ENCODE measurements at places on chromosomes 6 and 20.
A peak's percentile ranks its signal among the peaks of the same experiment; 100 is the strongest.

GRCh38 chr6:3929281-3929798 lies 80.2 kb downstream of the FAM50B start:
- DNase-seq, result no peak

GRCh38 chr20:4025679-4026078 lies 10.3 kb upstream of the RNF24 start:
- no peak for DNase-seq

- DNase-seq, result no peak
These were observed 497.1 kb upstream of the ARID1B start for GRCh38 chr6:156280065-156280464.

GRCh38 chr6:47047097-47047478 lies 5.0 kb upstream of the ADGRF1 start:
- no peak for DNase-seq

- DNase-seq, result no peak
These were observed 397.7 kb downstream of the RFPL4B start for GRCh38 chr6:112744827-112745226.

- DNase-seq, result no peak
These were observed 102.7 kb downstream of the TRDN start for GRCh38 chr6:123533862-123534648.

GRCh38 chr6:167244064-167244960 lies 46.8 kb upstream of the UNC93A start:
- no peak for DNase-seq

GRCh38 chr6:127637830-127638409 lies 60.9 kb downstream of the C6orf58 start:
- no peak for DNase-seq

- no peak for DNase-seq
These were observed 33.8 kb downstream of the HDDC2 start for GRCh38 chr6:125267806-125268523.

DNA sequence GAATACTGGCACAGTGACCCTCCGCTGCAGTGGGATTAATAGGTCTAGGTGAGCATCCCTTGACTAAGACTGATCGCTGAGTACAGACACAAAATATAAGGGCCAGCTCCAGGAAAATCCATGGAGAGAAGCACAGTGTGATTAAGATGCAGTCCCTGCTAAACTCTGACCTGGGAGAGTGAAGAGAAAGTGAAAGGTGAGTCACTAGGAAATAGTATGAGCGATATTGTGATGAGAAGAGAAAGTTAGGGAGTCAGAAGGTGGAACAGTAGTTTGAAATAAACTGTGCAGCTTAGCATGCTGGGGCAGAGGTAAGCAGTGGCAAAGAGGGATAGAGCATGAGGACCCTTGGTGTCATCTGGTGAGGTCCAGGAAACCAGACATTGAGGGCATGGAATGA lies 278.6 kb upstream of the MAP3K7 start:
- no peak for DNase-seq

DNA sequence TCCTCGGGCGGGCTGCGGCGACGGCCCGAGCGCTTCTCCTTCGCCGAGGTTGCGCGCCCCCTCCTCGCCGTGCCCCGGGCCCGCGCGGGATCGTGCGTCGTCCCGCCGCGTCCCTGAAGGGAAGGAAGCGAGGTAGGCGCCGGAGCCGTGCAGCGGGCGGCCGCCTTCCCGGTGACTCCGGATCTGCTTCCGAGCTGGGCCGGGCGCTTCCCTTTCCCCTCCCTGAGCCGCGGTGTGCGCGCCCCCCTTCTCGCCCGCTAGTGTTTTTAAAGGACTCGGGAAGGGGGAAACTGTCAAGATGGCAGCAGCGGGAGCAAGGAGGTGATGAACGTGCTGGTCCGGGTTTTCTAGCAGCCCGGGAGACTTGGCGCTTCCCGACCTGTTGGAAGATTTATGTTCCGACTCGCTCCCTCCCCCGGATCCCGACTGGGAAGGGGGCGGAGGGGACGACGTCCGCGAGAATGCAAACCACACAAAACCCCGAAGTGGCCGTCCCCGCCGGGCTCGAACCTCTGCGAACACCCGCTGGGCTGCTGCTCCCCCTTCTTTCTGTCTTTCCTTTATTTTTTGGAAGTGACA lies 744 bp upstream of the FOXO3 start:
- peak; percentile 48 for DNase-seq

DNA sequence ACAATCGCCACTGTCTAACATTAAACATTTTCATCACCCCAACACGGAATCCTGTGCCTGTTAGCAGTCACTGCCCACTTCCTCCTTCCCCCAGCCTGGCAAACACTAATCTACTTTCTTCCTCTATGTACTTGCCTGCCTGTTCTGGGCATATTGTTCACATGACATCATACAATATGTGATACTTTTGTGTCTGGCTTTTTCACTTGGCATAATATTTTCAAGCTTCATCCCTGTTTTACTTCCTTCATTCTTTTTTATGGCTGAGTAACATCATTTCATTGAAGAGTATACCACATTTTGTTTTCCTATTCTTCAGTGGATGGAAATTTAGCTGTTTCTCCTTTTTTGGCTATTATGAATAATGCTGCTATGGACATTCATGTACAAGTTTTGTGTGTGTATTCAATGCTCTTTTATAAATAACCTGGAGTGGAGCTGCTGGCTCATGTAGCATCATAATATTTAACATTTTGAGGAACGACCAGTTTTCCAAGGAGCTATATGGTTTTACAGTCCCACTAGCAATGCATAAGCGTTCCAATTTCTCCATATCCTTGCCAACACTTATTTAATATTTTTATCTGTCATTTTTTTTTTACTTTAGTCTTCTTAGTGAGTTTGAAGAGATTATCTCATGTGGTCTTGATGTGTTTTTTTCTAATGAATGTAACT lies 360.1 kb downstream of the HDGFL1 start:
- DNase-seq, result no peak

- DNase-seq, result no peak
These were observed 3.4 kb upstream of the TUBB2B start for GRCh38 chr6:3230900-3231246.

DNA sequence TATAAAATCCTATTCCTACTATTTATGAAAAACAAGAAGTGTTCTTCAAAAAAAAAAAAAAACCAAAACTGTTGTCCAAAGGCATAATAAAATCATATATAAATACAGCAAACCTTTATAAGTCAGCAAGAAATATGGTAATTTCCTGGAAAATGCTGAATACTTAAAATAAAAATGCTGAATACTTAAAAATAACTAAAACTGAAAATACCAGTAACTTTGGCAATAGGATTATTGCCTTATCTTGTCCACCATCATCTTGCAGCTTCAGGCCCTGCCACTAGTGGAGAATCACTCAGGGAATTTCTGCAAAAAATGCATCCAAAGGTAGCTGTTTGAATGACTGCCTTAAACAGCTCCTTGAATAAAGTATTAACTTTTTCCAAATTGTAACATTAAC lies 24.5 kb downstream of the CCNC start:
- no peak for DNase-seq

DNA sequence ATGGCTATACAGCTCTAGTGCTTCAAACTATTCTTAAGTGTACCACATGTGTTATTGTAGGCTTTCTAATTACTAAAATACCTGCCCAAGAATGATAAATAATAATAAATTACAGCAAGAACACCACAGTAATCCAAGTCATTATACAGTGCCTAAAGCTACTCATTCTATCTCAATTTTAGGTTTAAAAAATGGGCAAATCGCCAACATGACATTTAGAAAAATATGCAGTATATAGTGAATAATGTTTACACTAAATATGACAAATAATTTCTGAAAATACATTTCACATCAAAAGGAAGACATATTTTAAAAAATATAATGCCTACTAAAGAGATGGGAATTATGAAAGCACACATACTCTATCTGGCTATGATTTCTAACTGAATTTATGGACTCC lies 91.8 kb downstream of the MAN1A1 start:
- no peak for DNase-seq

- no peak for DNase-seq
These were observed 62.9 kb upstream of the PLEKHG1 start for GRCh38 chr6:150536835-150537234.

DNA sequence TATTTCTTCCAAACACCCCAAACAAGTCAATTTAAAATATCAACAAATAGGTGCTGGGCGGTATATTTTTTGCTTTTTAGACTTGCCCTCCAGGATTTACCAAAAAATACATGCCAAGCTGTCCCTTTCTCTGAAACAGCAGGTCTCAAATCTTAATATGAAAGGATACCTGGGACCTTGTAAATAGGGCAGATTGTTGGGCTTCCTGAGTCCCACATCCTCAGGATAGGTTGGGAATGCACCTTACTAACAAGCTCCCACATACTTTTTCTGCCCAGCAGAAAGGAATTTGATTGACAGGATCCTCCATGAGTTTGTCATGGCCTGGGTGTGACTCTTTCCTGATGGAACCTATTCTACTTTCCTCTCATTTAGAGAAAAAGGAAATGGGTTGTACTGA lies 4.9 kb upstream of the SLC24A3 start:
- DNase-seq, result no peak

DNA sequence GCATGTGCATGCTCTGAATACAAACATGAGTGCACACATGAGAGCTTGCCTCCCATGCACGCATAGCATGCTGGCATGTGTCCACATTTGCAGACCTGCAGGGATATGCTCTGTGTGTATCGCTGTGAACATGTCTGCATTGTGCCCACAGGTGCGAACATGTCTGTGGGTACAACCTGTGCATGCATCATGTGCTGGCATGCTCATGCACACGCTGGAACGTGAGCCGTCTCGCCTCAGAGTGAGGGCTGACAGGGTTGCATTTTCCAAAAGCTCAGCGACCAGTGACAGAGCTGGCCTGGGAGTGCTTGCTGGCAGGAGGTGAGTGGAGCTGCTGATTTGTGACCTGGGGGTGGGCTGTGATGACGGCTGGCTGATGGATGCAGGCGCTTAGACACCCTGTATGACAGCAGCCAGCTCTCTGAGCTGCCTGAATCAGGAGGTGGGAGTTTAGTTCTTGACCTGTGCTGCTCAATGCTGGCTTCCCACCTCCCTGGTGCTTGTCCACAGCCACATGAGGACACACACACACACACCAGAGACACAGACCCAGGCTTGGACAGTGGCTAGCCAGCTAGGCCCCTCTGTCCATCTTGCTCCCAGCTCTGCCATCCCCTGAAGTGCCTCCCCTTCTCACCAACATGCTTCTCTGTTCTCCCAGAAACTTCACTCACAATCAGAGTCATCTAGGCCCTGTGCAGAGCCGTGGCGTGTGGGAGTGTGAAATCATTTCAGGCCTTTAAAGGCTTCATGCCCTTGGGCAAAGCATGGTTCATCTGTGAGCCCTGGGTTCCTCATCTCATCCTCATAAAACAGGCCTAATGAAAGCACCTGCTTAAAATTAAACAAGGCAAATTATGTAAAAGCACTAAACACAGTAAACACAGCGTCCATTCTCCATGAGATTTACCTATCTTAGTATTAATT lies 51.4 kb downstream of the CD40 start:
- DNase-seq, result no peak

DNA sequence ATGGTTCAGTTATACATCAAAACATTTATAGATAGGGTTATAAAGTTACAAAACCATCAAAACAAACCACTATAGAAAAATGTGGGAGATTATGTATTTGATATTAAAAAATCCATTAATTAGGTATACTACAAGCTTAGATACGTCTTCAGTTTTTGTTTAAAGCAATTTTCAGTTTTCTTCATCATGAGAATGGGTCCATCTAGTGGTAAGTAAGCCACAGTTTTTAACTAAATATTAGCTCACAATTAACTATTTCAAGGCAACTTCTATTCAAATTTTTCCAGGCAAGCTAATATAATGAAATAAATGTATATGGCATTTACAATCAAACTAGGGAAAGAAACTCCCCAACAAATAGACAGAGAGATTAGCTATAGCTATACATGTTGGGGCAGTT lies 44.4 kb downstream of the RNGTT start:
- no peak for DNase-seq

DNA sequence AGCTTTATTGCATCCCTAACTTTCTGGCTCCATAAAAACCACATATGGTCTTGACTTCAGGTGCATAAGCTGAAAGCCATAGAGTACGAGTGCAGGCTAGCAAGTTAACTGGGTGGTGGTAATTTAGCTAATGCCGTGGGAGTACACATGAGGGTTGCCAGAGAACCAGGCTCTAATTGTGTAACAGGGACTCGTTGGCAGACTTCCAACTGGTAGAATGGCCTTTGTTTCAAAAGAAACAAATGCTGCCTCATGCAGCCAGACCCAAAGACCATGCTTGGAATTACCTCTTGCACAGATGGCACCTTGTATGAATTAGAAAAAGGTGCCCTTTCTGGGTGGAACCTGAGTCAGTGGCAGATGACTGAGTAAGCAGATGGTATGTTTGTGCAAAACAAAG lies 73.2 kb downstream of the LY86 start:
- no peak for DNase-seq

DNA sequence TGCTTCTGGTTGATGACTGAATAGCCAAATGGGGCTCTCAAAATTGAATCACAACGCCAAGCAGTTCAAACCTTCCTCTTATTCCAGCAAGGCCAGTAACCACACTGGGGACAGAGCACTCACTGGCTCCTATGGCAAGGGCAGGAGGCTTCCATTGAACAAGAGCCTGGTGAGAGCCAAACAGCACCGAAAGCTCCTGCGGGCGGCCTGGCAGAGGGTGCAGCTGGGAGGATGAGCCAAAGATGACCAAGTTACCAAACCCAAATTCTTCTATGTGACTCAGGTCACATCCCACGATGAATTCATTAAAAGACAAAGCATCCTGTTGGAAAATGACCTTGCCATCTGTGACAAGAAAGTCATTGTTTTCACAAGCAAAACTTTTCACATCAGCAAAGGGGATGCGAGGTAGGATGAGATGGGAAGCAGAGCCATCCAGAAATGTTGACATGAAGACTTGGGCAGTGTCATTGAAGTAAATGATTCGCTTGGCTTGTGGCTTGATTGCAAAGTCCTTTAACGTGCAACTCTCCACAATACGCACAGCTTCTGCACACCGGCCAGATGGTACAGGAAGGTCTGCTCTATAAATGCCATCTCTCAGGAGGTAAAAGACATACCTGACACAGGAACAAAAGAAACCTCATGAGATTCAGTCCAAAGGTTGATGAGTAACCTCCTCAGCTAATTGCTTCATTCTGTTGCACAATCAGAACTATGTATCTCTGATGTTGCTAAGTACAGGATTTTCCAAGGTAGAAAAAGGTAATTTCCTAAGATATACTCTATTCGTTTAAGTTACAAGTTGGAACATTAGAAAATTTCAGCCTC lies 36.3 kb downstream of the ROS1 start:
- DNase-seq, result no peak

Measured in central memory CD4-positive, alpha-beta T cell (primary cell).